Gastrocnemius medialis (tissue), 4 donors: ENCODE measurements at places on chromosomes 3 and 15. TPM values are rescaled to one million over a fixed set of nuclear protein-coding genes. Genes with fewer than 3 reads are reported as not detected.

Gene LRTM1
- not detected for total RNA-seq

Gene CLCN2
- 0.62 TPM for total RNA-seq

Gene NANOGP8
- total RNA-seq: not detected

Gene ECE2
- total RNA-seq: not detected

Gene THRB
- 20.1 TPM for total RNA-seq

Gene CLDN11
- 1.9 TPM for total RNA-seq

Gene FRMD5
- total RNA-seq: 0.04 TPM

Gene KAT2B
- 69.7 TPM for total RNA-seq

Gene GOLGA6B
- not detected for total RNA-seq

Gene TNFAIP8L3
- total RNA-seq: 0.75 TPM

Gene CDC25A
- not detected for total RNA-seq

Gene ST6GAL1
- 18.3 TPM for total RNA-seq

GRCh38 chr3:128100161-128100560, 23.5 kb downstream of the RUVBL1 start:
- no peak for DNase-seq
- H3K27me3 ChIP-seq: no peaks in the 10 kb centered on the region
- no peaks in the 10 kb centered on the region for H3K4me1 ChIP-seq
- H3K27ac ChIP-seq: no peak overlapping the region
- peaks cover 9% of the 10 kb centered on the region for H3K36me3 ChIP-seq

DNA sequence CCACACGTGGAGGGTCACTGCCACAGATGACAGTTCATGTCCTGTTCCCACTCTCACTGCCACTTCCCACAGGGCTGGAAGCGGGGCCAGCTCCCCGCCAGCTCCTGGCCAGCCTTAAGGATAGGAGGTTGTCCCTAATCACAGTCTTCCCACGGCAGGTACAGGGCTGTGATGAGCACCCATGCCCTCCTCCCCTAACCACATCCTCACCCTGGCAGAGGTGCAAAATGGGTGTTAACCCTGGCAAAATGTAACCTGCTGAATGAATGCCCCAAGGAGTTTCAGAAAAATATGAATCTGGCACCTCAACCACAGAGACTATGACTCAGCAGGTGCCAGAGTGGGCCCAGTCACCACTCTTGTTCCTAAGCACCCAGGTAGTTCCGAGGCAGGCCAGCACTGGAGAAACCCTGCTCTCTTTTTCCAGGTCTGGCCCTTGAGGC, 185.1 kb upstream of the TPM1 start:
- no peak overlapping the region for H3K27ac ChIP-seq
- H3K4me1 ChIP-seq: peaks cover 6% of the 10 kb centered on the region
- H3K4me3 ChIP-seq: no peak overlapping the region

DNA sequence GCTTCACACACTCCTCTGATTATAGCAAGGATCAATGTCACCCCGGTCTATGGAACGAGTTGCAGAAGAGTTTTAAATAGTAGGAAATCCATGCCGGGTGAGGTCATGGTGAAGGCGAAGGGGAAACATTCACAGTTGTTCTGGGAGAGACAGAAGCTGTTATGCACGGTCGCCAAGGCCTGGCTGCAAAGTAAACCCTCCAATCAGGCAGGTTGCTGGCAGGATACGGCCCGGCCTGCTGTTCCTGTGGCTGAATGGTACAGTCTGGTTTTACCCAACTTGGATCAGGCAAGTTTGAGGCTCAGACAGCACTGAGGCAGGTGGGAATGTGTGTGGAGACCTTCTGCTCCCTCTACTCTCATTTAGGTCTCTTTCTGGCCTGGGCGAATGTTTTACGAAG, 45.3 kb upstream of the ATP2B2 start:
- no peak for DNase-seq
- H3K4me1 ChIP-seq: peaks cover 34% of the 10 kb centered on the region
- no peaks in the 10 kb centered on the region for H3K36me3 ChIP-seq

DNA sequence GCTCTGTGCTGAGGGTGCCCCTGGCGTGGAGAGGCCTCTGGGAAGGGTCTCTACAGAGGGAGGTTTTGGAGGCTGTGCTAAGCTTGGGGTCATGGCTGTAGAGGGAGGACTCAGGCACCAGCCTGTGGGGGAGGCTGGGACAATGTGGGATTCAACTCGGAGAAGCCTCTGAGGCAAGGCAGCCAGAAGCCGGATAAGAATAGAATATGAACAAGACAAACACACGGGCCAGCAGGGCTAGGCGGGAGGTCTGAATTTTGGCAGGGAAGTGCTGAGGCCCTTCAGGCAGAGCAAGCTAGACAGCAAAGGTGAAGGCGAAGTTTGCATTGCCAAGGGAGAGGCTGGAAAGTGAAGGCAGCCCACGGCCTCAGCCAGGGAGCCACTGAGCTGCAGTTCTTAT, 612.1 kb upstream of the NR2F2 start:
- no peaks in the 10 kb centered on the region for H3K4me1 ChIP-seq
- no peaks in the 10 kb centered on the region for H3K27me3 ChIP-seq
- no peak overlapping the region for H3K4me3 ChIP-seq
- no peaks in the 10 kb centered on the region for H3K36me3 ChIP-seq
- H3K27ac ChIP-seq: no peak overlapping the region

GRCh38 chr3:138180375-138181029, 5.8 kb upstream of the DBR1 start:
- H3K27me3 ChIP-seq: no peaks in the 10 kb centered on the region
- no peaks in the 10 kb centered on the region for H3K4me1 ChIP-seq
- H3K4me3 ChIP-seq: no peak overlapping the region
- H3K27ac ChIP-seq: no peak overlapping the region
- no peaks in the 10 kb centered on the region for H3K36me3 ChIP-seq

DNA sequence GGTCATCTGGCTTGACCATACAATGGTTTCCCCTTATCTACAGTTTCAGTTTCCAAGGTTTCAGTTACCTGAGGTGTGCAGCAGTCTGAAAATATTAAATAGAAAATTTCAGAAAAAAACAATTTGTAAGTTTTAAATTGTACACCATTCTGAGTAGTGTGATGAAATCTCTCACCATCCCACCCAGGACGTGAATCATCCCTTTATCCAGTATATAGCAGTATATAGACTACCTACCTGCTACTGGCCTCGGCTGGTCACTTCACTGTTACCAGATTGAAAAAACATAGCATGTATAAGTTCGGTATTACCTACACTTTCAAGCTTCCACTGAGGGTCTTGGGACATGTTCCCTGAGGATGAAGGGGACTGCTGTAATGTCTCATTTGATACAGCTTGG, 12.0 kb downstream of the ARIH1 start:
- H3K27ac ChIP-seq: no peak overlapping the region
- DNase-seq: no peak
- no peaks in the 10 kb centered on the region for H3K27me3 ChIP-seq
- no peaks in the 10 kb centered on the region for H3K36me3 ChIP-seq

GRCh38 chr3:172753125-172753524, 2.6 kb downstream of the ECT2 start:
- no peak overlapping the region for H3K27ac ChIP-seq
- H3K4me1 ChIP-seq: peaks cover 8% of the 10 kb centered on the region
- no peaks in the 10 kb centered on the region for H3K36me3 ChIP-seq

- H3K36me3 ChIP-seq: no peaks in the 10 kb centered on the region
- H3K4me1 ChIP-seq: no peaks in the 10 kb centered on the region
- no peak overlapping the region for H3K27ac ChIP-seq
- H3K27me3 ChIP-seq: no peaks in the 10 kb centered on the region
- no peak for DNase-seq
Observed at GRCh38 chr15:87245592-87245991, 1010.9 kb downstream of the NTRK3 start.

DNA sequence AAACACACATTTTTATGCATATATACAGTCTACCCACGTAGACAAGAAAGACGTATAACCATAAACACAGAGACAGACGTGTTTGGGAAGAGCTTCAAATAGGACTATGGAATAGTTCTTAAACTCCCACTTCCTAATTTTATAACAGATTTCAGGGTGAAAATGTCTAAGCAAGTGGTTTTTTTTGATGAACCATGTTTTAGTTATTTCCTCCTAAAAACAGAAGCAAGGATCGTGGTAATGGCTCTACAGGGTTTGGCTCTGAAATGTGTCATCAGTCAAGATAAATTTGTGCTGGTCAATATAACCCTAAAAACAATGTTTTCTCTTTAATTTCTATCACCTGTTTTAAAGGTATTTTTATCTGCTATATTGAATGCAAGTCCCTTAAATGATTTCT, 58.2 kb downstream of the FMN1 start:
- no peak overlapping the region for H3K27ac ChIP-seq
- DNase-seq: no peak
- no peaks in the 10 kb centered on the region for H3K36me3 ChIP-seq
- no peak overlapping the region for H3K4me3 ChIP-seq
- H3K27me3 ChIP-seq: no peaks in the 10 kb centered on the region

DNA sequence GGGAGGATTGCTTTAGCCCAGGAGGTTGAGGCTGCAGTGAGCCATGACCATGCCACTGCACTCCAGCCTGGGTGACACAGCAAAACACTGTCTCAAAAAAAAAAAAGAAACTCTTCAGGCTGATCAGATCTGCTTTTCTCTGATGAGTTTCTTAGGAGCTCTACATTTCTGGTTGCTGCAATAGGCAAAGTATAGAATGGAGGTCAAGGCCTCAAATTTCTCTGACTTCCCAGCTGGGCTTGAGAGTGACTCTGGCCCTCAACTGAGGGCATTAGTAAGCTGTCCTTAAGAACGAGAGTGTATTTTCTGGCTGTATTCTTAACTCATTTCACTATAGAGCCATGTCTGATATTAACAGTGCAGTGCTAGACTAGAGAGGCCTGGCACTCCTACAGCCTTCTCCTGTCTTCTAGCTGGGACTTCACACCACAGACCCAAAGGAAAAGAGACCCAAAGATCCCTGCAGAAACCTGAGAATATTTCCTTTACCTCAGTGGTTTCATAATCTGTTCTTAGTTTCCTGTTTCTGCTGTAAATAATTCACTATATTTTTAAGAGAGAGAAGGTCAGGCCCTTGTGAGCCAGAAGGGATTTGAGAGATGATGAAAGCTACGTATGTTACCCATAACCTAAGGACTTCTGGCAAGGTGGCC, 2.0 kb upstream of the NR1I2 start:
- no peak overlapping the region for H3K27ac ChIP-seq
- DNase-seq: no peak
- no peaks in the 10 kb centered on the region for H3K4me1 ChIP-seq
- H3K36me3 ChIP-seq: no peaks in the 10 kb centered on the region
- no peaks in the 10 kb centered on the region for H3K27me3 ChIP-seq

GRCh38 chr3:169512991-169513390, 150.5 kb downstream of the MECOM start:
- H3K27me3 ChIP-seq: no peaks in the 10 kb centered on the region
- H3K27ac ChIP-seq: no peak overlapping the region
- no peaks in the 10 kb centered on the region for H3K36me3 ChIP-seq

- no peak overlapping the region for H3K4me3 ChIP-seq
- peaks cover 7% of the 10 kb centered on the region for H3K36me3 ChIP-seq
- H3K27ac ChIP-seq: peak overlapping the region; percentile 89
Observed at GRCh38 chr3:44992555-44993470, 16.8 kb downstream of the EXOSC7 start.

DNA sequence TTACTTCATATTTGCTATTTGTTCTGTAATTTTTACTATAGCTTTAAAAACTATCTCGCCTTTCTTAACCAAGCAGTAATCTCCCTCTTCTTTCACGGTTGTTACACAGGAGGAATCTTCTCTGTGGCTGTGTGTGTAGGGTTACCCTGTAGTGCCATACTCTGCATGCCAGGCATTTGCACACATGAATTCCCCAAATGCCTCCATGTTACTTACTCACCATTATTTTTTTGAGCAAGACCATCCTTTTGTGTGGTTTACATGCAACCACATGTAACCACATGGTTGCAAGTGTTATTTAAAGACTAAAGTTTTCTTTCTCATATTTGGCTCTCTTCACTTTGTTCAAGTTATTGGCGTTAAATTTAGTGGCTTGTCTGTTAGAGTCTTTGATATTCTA, 45.5 kb downstream of the HPS3 start:
- no peaks in the 10 kb centered on the region for H3K27me3 ChIP-seq
- H3K36me3 ChIP-seq: peaks cover 10% of the 10 kb centered on the region
- H3K4me1 ChIP-seq: peaks cover 11% of the 10 kb centered on the region
- H3K27ac ChIP-seq: no peak overlapping the region
- H3K4me3 ChIP-seq: no peak overlapping the region
- no peak for DNase-seq

DNA sequence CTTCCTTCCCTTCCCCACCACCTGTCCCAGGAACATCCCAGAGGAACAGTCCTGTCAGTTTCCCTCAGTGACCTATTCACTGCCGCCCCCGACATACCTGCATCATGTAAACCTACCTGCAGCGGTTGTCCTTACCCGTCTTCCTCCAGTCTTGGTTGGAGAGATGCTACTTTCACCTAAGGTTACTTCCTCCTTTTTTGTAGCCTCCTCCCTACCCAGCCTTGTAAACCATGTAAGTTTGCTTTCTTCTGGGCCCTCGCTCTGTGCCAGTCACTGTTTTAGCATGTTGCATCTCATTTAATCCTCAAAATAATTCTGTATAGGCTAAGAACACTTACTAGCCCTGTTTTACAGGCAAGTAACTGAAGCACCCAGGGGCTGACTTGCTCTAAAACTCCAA, 58.3 kb downstream of the GPR171 start:
- no peak for DNase-seq
- H3K4me3 ChIP-seq: no peak overlapping the region
- H3K4me1 ChIP-seq: peaks cover 3% of the 10 kb centered on the region
- no peak overlapping the region for H3K27ac ChIP-seq
- no peaks in the 10 kb centered on the region for H3K36me3 ChIP-seq
